ENCODE measurements at places on chromosomes 5 and 9. TPM values are rescaled to one million over a fixed set of nuclear protein-coding genes. Genes with fewer than 3 reads are reported as not detected.

DNA sequence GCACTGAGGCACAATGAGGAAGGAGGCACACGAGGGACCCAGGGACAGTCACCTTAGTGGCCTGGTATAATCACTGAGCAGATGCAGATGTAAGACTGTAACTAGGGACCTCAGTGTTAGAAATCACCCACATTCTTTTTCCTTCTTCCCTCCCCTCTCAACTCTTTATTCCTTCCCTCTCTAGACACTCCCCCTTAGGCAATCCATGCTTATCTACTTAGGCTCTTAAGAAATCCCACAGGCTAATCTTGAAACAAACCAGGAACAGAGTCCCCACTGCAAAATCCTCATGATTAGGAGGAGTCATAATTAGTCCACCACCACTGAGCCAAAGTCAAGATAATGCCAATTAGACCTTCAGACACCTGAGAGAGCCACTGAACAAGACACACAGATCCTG lies 84.7 kb downstream of the ELAVL2 start:
- no peak for DNase-seq
- H3K36me3 ChIP-seq = no peaks in the 10 kb centered on the region
- no peak overlapping the region for H3K4me3 ChIP-seq
- H3K4me1 ChIP-seq = no peaks in the 10 kb centered on the region

DNA sequence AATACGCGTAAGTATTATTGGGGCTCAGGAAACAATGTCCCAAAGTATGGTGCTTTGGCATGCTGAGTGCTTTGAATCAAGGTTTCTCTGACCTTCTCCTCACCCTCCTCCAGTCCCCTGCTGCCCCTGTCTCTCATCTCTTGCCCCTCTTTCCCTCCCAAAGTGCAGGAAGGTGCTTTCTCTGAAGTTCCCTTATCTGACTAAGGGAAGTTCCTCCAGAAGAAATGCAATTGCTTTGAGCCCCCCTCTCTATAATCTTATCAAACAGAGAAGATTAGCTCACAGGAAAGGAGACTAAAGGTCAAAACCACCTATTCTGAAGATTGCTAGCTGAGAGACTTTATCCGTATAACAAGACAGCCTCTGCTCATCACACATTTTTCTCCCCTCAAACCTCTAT lies 288.1 kb downstream of the ARL15 start:
- H3K4me3 ChIP-seq = no peak overlapping the region
- no peak overlapping the region for H3K27ac ChIP-seq
- H3K4me1 ChIP-seq = peaks cover 6% of the 10 kb centered on the region
- H3K27me3 ChIP-seq = no peaks in the 10 kb centered on the region
- no peaks in the 10 kb centered on the region for H3K36me3 ChIP-seq

GRCh38 chr9:134320868-134321471 lies 5.3 kb upstream of the RXRA start:
- no peaks in the 10 kb centered on the region for H3K36me3 ChIP-seq
- H3K4me1 ChIP-seq = peaks cover 4% of the 10 kb centered on the region
- no peak overlapping the region for H3K27ac ChIP-seq
- H3K4me3 ChIP-seq = no peak overlapping the region
- DNase-seq = no peak

DNA sequence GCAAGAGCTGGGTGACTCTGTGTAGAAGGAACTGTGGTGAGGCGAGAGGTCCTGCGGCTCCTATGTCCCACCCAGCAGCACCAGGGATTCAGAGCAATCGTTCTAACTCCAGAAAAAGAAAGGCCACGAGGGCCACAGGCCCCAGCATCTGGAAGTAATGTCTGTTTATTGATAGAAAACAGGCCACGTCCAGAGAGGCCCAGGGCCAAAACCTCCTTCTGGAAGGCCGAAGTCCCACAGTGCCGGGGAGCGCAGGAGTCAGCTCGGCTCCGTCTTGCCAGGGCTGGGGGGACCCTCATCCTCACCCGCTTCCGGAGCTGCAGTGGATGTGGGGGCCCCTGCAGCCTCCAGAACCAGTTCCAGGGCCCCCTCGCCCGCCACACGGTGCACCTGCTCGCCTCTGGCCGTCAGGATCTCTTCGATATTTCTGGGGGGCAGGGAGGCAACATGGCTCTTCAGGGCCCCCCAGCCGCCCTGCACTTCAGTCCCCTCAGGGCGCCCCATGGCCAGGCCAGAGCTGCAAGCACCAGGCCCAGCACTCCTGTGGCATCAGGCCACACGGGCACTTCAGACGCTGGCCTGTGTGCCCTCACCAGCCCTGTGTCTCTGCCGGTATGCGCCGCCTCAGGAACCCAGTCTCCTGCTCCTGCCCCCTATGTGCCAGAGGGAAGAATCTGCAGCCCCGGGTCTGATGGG lies 1.6 kb downstream of the DNLZ start:
- no peak overlapping the region for H3K27ac ChIP-seq
- H3K4me3 ChIP-seq = no peak overlapping the region
- no peaks in the 10 kb centered on the region for H3K4me1 ChIP-seq
- no peaks in the 10 kb centered on the region for H3K36me3 ChIP-seq
- no peaks in the 10 kb centered on the region for H3K27me3 ChIP-seq
- DNase-seq = no peak

DNA sequence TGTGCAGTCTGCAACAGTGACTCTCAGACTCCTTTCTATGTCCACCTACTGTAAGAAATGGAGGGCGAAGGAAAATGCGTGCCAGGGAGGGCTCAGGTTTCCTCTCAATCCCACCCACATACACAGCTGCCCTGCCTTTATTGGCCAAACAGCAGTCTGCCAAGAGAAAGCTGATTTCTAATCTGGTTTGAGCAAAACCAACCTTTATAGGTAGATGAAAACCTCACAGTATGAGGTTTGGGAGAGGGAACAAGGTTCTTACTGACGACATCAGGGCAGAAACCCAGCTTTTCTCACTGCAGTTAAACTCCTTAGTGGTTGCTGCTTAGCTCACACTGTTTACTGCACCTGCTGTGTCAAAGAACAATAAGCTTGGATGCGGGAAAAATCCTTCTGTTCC lies 152.3 kb upstream of the KLF9 start:
- no peak for DNase-seq
- H3K27me3 ChIP-seq = no peaks in the 10 kb centered on the region

Gene GMCL2
- not detected for total RNA-seq

DNA sequence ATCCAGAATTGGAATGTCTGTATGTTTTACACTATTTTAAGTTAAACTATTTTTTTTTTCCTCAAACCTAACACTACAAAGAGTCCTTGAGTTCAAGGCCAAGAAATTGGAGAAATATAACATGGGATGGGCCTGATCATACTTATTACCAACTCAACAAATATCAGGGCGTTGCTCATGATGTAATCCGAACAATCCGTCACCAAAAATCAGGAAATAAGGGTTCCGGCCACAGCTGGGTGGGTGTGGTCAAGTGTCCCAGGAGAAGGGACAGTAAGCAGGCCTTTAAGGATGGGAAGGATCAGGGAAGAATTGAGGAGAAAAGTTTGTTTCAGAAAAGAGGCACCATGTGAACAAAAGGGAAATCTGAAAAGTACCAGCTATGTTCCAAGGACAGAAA lies 29.8 kb downstream of the MED27 start:
- no peak for DNase-seq
- H3K36me3 ChIP-seq = peaks cover 2% of the 10 kb centered on the region
- no peak overlapping the region for H3K4me3 ChIP-seq
- no peak overlapping the region for H3K27ac ChIP-seq

GRCh38 chr5:43290726-43291125 lies 22.5 kb downstream of the HMGCS1 start:
- no peak overlapping the region for H3K4me3 ChIP-seq
- H3K36me3 ChIP-seq = peaks cover 60% of the 10 kb centered on the region
- DNase-seq = no peak
- H3K4me1 ChIP-seq = no peaks in the 10 kb centered on the region

Gene NME5
- not detected for total RNA-seq

- H3K27me3 ChIP-seq = no peaks in the 10 kb centered on the region
- peaks cover 5% of the 10 kb centered on the region for H3K4me1 ChIP-seq
- DNase-seq = no peak
- no peak overlapping the region for H3K4me3 ChIP-seq
- no peak overlapping the region for H3K27ac ChIP-seq
- H3K36me3 ChIP-seq = no peaks in the 10 kb centered on the region
Measured at GRCh38 chr9:100595391-100596199, 17.7 kb downstream of the CAVIN4 start.

- no peaks in the 10 kb centered on the region for H3K4me1 ChIP-seq
- DNase-seq = no peak
- H3K27me3 ChIP-seq = no peaks in the 10 kb centered on the region
- H3K27ac ChIP-seq = no peak overlapping the region
Measured at GRCh38 chr5:10856071-10856470, 95.0 kb upstream of the DAP start.

DNA sequence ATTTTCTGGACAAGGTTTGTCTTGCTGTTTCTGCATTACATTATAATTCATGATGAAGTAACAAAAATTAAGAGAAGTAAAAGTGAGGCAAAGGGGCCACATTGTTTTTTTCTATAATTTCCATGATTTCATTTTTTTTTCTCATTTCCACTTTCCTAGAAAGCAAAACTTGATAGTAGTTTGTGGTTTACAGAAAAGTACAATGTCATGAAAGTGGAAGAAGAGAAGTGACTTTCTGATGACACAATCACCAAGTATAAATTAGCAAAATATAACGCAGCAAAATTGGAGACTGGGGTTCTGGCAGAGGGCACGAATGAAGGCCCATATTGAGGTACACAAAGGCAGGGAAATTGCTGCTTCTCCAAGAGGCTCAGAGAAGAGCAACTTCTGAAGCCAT lies 5.0 kb upstream of the IFNA14 start:
- H3K4me3 ChIP-seq = no peak overlapping the region
- H3K36me3 ChIP-seq = no peaks in the 10 kb centered on the region
- no peak for DNase-seq
- H3K27ac ChIP-seq = no peak overlapping the region

DNA sequence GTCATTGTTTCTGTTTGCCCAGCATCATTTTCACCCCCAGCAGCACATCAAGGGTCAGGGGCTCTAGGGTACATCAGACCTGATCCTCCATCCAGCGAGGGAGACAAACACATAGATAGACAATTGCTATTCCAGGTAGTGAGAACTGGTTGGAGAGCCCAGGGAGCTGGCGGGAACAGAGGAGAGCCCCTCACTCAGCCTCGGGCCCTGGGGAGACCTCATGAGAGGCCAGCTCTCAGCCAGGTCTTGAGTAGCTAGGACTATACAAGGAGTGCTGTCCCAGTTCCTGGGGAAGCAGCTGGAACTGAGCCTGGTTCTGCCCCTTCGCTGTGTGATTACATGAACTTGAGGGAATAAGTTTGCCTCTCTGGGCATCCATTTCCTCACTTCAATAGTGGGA lies 80.3 kb downstream of the HRH2 start:
- no peak overlapping the region for H3K27ac ChIP-seq
- peaks cover 7% of the 10 kb centered on the region for H3K27me3 ChIP-seq
- DNase-seq = no peak
- no peaks in the 10 kb centered on the region for H3K36me3 ChIP-seq

DNA sequence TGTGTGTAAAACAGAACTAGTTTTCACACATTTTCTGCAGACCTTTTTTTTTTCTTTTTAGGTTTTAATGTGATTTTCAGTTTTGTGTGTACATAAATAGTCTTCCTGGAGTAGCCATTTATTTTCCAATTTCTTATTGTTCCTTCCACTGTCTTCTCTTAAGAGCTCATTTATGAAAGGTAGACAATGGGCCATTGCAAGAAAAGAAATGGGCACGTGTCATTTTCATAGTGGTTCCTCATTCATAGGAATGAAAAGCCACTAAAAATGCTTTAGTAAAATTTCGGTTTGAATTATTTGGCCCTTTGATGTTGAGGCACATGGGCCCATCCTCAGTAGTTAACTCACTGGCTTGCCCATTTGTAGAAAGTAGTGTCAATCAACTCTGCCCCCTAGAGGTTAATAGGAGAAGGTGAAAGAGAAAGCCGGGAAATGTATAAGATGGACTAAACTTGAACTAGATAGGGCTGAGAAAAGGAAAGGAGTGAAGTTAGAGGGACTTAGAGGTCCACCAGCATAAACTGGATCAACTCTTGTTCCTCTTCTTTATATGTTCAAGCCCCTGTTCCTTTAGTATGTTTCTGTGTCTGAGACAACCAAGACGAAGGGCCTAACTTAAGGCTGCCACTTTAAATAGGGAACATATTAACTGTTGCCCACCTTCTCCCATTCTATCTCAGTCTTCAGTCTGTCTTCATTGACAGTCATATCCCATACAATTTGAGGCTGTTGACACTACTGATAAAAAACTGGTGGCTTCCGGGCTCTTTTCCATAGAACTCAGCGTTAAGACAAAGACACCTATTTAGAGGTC lies 72.6 kb downstream of the SMARCA2 start:
- no peaks in the 10 kb centered on the region for H3K27me3 ChIP-seq
- DNase-seq = no peak
- H3K4me1 ChIP-seq = no peaks in the 10 kb centered on the region

- H3K4me1 ChIP-seq = no peaks in the 10 kb centered on the region
- H3K27ac ChIP-seq = no peak overlapping the region
- no peak overlapping the region for H3K4me3 ChIP-seq
- DNase-seq = no peak
- H3K36me3 ChIP-seq = no peaks in the 10 kb centered on the region
Measured at GRCh38 chr5:11384441-11385250, 519.6 kb downstream of the CTNND2 start.

DNA sequence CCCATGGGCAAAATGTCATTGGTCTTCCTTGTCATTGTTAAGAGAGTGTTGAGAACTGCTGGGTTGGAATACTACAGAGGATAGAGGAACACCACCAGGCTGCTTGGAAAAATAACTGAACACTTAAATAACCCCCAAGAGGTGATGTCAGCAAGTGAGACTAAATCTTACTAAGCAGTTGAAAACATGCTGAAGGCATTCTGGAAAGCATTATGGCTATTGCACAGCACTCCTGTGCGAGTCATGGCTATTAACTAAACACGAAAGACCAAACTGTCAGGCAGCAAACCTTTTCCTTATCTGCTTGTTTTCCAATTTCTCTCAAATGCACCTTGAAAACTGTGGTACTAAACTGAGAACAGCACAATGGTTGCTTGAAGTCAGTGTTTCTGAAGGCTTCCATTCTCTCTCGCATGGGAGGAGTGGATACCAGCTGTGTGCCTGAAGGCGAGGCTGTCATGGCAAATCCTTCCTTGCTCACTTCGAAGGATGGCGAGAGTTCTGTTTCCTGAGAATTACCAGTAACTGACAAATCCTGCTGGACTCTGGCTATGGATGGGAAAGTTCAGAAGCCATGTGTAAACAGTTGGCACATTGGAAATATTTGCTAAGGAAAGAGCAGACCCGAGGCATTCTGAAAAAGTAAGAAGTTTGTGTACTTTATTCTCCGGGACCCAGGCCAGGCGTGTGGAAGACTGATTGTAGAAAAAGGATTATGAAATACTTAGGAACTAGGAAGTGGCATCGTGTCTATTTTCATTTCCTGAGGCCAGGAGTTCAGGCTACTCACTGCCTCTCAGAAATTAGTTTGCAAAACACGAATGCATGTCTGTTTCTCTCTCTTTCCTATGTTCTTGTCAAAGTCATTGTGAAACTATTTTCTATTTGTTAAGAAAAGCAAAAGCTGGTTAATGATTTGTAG lies 182.1 kb downstream of the DMRT2 start:
- no peaks in the 10 kb centered on the region for H3K4me1 ChIP-seq
- no peaks in the 10 kb centered on the region for H3K36me3 ChIP-seq
- DNase-seq = no peak
- no peak overlapping the region for H3K27ac ChIP-seq

Gene OR13F1
- not detected for total RNA-seq

All from CD4-positive, CD25-positive, alpha-beta regulatory T cell (primary cell).